NCI-H2029 treated with DMSO at 0.1 percent for 48 hours (cell line): ENCODE measurements at places on chromosomes 13 and 19.

- no peak for DNase-seq
These were observed 973.7 kb downstream of the UQCRFS1 start for GRCh38 chr19:28239270-28239669.

DNA sequence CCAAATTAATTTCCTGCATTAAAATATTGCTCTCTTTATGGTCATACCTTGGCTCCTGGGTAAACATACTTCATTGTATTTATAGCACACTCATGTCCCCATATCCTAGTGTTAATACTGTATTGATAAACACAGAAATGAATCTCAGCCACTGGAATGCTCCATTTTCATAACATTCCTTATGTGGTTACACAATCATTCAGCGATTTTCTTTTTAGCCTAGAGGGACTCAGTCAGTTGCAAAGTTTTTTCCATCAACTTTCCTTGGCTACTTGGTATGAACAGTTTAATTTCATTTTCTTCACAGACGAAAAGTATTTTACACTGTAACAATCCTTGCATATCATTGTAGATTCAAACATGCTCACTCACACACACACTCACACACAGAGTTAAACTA is 471.5 kb downstream of the FGF14 start:
- DNase-seq, result no peak

- DNase-seq, result no peak
These were observed 96.6 kb downstream of the ELF1 start for GRCh38 chr13:40922437-40923040.

DNA sequence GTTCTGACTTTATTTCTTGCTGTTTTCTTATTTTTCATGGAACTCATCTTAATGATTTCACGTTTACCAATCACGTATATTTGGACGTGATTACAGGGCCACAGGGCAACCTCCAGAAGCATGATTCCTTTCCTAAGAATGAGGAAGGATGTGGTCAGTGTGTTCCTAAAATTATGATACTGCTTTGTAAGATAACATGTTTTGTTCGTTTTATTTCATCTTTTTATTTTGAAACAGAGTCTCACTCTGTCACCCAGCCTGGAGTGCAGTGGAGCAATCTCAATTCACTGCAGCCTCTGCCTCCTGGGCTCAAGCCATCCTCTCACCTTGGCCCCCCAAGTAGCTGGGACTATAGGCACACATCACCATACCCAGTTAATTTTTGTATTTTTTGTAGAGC is 24.8 kb upstream of the LAIR1 start:
- no peak for DNase-seq

DNA sequence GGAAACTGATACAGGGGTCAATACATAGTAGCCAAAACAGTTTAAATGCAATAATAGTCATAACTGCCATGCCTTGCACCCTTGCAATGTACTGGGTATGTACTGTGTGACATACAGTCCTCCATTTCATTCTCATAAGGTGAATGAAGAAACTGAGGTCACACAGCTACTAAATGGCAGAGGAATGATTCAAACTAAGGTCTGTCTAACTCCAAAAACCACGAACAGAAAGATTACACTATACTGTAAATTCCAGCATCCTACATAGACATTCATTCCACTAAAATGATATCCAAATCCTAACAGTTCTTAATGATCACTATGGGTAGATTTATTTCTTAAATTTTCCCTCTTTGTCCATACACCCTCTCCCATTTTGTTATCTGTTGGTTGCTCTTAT is 238.1 kb upstream of the SERP2 start:
- no peak for DNase-seq

DNA sequence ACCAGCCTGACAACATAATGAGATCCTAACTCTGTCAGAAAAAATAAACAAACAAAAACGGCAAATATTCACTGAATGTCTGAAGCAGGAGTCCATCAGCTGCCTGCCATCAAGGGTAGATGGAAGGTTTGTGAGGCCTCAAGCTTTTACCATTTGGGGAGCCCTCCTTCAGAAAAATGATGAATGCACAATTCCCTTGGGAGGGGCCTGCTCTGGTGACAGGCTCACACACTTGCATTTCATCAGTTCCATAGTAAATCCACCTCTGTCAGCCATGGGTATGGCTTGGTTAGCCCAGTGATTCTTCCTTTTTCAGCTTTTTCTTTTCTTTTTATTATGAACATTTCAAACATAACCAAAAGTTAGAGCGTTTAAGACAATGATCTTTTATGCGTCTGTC is 26.3 kb upstream of the KATNAL1 start:
- no peak for DNase-seq

- DNase-seq, result no peak
These were observed 4.3 kb upstream of the ZNF813 start for GRCh38 chr19:53463263-53463662.
